Retinal pigment epithelial cell (primary cell): ENCODE measurements at places on chromosomes 12 and 14.

DNA sequence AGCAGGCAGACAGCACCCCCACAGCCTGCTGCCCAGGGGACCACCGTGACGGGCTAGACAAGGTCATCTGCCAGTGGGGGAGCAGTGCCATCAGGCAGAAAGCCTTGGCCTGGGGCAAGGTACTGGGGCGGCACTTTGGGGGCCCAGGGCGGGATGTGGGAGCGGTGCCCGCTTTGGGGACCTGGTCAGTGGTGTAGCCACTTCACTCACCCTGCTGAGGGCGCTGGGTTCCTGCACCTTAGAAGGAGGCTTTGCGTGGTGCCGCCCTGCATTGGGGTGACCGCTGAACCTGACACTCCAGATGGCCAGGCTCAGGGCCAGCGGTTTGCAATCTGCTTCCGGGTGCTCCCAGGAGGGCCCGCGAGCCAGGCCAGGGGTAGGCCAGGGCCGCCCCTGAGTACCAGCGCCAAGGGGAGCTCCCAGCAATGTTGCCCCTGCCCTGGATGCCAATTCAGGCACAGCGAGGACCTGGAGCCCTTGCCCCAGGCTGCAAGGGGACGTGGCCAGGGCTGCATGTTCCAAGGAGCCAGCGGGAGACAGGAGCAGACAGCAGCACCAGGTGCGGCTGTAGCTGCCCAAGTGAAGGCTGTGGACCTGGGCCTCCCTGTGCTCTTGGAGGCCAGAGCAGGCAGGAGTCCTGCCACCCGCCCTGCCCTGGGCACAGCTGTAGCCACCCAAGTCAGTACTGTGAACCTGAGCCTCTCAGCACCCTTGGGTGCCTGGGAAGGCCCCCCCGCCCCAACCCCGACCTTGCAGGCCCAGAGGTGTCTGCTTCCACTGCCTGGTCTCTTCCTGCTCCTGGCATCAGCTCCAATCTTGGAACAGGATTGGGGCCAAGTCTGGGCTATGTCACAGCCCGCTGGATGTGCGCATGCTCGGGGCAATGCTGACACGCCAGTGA lies 550.7 kb downstream of the SLC6A15 start:
- DNase-seq = no peak

DNA sequence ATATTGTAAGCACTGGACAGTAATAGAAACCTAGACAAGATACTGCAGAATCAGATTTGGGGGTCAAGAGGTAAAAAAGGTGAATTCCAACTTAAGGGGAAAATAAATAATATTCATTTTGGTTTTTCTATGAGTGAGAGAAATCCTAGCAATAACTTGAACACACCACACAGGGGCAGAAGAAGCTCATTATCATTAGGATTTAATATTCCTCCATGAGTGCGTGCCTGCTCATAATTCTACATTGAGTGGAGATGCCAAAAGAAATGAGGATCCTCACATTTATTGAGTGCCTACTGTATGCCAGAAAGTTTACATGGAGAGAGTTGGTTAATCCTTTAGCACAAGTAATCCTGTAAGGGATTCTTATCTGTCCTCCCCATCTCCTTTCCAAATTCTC lies 40.5 kb upstream of the C14orf132 start:
- no peak for DNase-seq

DNA sequence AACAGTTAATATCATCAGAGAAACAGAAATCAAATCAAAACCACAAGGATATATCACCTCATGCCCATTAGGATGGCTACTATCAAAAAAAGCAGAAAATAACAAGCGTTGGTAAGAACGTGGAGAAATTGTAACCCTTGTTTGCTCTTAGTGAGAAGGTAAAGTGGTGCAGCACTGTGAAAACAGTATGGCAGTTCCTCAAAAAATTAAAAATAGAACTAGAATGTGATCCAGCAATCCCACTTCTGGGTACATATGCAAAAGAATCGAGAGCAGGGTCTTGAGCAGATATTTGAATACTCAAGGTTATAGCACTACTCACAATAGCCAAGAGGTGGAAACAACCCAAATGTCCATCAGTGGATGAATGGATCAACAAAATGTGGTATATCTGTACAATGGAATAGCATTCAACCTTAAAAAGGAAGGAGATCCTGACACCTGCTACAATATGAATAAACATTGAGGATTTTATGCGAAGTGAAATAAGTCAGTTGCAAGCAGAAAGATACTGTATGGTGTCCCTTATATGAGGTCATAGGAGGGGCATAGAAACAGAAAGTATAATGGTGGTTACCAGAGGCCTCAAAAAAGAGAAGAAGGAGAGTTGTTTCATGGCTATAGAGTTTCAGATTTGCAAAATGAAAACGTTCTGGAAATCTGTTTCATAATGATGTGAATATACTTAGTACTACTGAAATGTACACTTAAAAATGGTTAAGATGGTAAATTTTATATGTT lies 131.0 kb upstream of the EEA1 start:
- DNase-seq = no peak

- DNase-seq = no peak
Observed at GRCh38 chr14:89067293-89067972, 243.0 kb downstream of the TTC8 start.
